ENCODE measurements at places on chromosomes 2 and 18.

GRCh38 chr2:9673914-9674481 is 43.2 kb upstream of the YWHAQ start:
- no peak for DNase-seq

- no peak for DNase-seq
Observed at GRCh38 chr18:37871561-37871960, 306.0 kb upstream of the CELF4 start.

GRCh38 chr2:216302981-216303676 is 69.2 kb downstream of the MARCHF4 start:
- no peak for DNase-seq

DNA sequence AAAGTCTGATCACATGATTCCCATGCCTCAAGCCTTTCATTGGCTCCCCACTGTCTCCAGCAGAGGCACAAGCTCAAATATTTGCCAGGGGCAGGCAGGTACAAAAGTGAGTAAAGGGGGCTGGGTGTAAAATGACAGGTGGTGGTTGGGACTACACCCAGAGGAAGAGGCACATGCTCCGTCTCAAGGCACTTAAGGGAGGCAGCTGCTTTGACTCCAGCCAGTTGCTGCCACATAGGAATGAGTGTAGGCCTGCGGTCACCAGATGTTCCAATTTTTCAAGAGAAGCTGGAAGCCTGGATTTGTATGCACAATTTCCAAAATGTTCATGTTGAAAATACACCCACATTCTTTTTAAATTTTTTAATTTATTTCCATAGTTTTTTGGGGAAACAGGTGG is 164.4 kb downstream of the UPP2 start:
- no peak for DNase-seq

GRCh38 chr2:134295441-134295840 is 41.6 kb downstream of the MGAT5 start:
- DNase-seq = no peak

Data from GM12864 (cell line).